ENCODE measurements at places on chromosomes 13 and 19. TPM values are rescaled to one million over a fixed set of nuclear protein-coding genes. Genes with fewer than 3 reads are reported as not detected.

GRCh38 chr13:100534911-100535310, 53.7 kb downstream of the GGACT start:
- DNase-seq = no peak

- DNase-seq = no peak
Measured at GRCh38 chr13:19150712-19151228, 30.9 kb downstream of the TUBA3C start.

LILRA1 gene
- total RNA-seq = not detected

SYCN gene
- total RNA-seq = not detected

CELF5 gene
- 0.30 TPM for total RNA-seq

DNA sequence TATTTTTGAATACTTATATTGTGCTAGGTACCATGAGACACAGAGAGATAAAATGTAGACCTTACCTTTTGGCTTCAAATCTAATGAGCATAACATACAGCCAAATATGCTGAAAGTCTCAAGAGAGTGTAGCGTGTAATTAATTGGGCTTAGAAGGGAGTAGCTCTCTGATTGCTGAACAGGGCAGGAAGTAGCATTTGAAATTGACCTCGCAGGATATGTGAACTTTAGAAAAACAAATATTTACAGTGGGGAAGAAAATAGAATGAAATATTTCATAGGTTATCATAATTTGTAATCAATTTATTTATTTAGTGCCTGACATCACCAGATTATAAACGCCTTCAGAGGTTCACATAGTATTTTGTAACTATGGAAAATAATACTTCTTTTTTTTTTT, 327.1 kb downstream of the RFC3 start:
- no peak for DNase-seq

GRCh38 chr13:36190771-36191170, 23.6 kb downstream of the SOHLH2 start:
- DNase-seq = no peak

GRCh38 chr19:55147545-55148251, 1.3 kb downstream of the TNNT1 start:
- no peak for DNase-seq

IGSF23 gene
- not detected for total RNA-seq

Measured in MCF 10A (cell line).